Esophagus squamous epithelium (tissue), 5 donors: ENCODE measurements at places on chromosomes 6 and 20.

GRCh38 chr6:56091159-56091869 lies 156.1 kb downstream of the COL21A1 start:
- no peak overlapping the region for H3K4me3 ChIP-seq
- H3K4me1 ChIP-seq, result peaks cover 6% of the 10 kb centered on the region
- H3K27ac ChIP-seq, result no peak overlapping the region

GRCh38 chr6:44007818-44008621 lies 119.2 kb downstream of the MRPL14 start:
- H3K4me3 ChIP-seq, result no peak overlapping the region
- peaks cover 6% of the 10 kb centered on the region for H3K4me1 ChIP-seq
- H3K27me3 ChIP-seq, result no peaks in the 10 kb centered on the region
- no peak for DNase-seq
- no peaks in the 10 kb centered on the region for H3K36me3 ChIP-seq

DNA sequence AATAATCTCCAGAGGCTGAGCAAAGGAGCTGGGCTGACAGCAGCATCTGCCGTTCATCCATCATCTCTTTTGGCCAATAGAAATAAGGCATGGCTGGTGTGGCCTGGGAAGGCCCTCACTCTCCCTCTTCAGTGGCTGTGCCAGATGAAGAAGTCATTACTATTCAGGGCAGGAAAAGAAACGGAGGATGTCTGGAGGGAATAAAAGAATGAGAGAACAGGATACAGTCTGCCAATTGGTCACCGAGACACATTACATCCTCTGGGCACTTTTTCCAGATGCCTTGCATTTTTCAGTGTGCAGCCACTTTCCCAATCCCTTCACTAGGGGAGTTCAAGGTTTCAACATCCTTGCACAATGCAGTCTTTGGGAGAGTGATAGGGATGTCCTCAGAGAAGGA lies 32.2 kb upstream of the VGLL2 start:
- no peak overlapping the region for H3K4me3 ChIP-seq
- H3K27ac ChIP-seq, result no peak overlapping the region

GRCh38 chr6:19803331-19804204 lies 33.6 kb upstream of the ID4 start:
- no peaks in the 10 kb centered on the region for H3K4me1 ChIP-seq
- H3K27me3 ChIP-seq, result no peaks in the 10 kb centered on the region
- H3K36me3 ChIP-seq, result no peaks in the 10 kb centered on the region
- peak overlapping the region; percentile 49 for H3K4me3 ChIP-seq
- DNase-seq, result no peak

DNA sequence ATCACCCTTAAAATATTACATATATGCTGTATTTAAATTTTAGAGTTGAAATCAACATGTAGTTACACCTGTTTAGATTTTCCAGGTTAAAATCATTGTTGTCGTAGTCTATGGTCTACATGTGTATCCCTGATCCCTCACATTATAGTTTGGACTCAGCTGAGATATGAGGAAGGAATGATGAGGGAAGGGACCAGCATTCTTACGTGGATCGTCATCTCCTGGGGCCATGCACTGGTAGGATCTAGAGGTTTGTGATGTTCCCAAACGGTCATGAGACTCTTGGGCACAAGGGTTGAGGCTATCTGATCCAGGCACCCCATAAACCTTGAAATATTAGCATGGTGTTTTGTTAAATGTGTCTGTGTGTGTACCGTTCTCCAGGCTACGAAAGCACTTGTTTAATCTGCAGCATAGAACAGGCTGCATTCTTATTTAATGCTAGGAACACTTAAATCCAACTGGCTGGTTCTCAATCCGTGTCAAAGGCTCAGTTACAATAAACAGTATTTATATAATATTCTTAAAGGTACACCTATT lies 55.4 kb downstream of the IPCEF1 start:
- no peak for DNase-seq
- H3K4me3 ChIP-seq, result no peak overlapping the region
- no peak overlapping the region for H3K27ac ChIP-seq
- H3K27me3 ChIP-seq, result no peaks in the 10 kb centered on the region

GRCh38 chr20:61168605-61169004 lies 83.5 kb upstream of the CDH4 start:
- no peaks in the 10 kb centered on the region for H3K36me3 ChIP-seq
- H3K27me3 ChIP-seq, result no peaks in the 10 kb centered on the region
- no peak overlapping the region for H3K27ac ChIP-seq
- H3K4me1 ChIP-seq, result no peaks in the 10 kb centered on the region
- DNase-seq, result no peak

- no peak for DNase-seq
- H3K27me3 ChIP-seq, result no peaks in the 10 kb centered on the region
- H3K4me3 ChIP-seq, result no peak overlapping the region
- H3K36me3 ChIP-seq, result no peaks in the 10 kb centered on the region
Observed at GRCh38 chr20:29079769-29080690, 2177.4 kb upstream of the DEFB115 start.

DNA sequence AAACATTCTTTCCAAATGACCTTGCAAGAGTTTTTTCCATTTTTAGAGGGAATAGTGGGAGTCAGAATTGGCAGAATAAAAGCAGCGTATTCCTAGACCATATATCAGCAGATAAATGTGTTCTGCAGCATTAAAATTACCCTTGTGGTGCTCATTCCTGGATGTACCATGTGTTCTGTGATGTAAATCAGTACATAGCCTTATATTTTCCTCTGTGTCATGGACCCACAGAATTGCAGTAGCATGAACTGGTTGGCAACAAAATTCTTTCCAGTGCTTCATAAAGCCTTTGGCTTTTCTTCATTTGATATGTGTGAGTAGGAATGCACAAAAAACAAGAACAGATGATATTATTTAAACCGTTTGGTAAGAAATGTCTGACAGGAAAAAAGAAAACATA lies 32.5 kb downstream of the ANKEF1 start:
- H3K4me1 ChIP-seq, result no peaks in the 10 kb centered on the region
- no peak overlapping the region for H3K4me3 ChIP-seq
- no peak for DNase-seq
- no peak overlapping the region for H3K27ac ChIP-seq

GRCh38 chr6:162750776-162751175 lies 23.0 kb downstream of the PACRG start:
- DNase-seq, result no peak
- no peaks in the 10 kb centered on the region for H3K27me3 ChIP-seq
- no peak overlapping the region for H3K27ac ChIP-seq
- H3K4me1 ChIP-seq, result no peaks in the 10 kb centered on the region
- H3K4me3 ChIP-seq, result no peak overlapping the region
- H3K36me3 ChIP-seq, result no peaks in the 10 kb centered on the region

DNA sequence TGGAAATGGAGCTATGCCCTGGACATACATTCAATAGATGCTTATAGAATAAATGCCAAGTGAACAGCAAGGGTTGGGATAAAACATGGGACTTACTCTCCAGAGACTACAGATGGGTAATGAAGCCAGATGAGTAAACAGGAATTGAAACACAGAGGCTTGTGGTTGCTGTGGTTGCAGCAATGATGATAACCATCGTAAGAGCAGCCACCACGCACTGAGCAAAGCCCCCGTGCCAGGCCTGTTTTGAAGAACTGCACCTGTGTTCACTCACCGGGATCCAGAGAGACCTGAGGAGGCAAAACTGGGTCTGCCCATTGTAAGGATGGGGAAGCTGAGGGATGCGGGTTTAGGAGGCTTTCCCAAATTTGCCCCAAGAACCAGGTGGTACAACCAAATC lies 431.1 kb upstream of the CDH4 start:
- H3K4me1 ChIP-seq, result no peaks in the 10 kb centered on the region
- no peak for DNase-seq
- no peak overlapping the region for H3K4me3 ChIP-seq
- H3K36me3 ChIP-seq, result no peaks in the 10 kb centered on the region

DNA sequence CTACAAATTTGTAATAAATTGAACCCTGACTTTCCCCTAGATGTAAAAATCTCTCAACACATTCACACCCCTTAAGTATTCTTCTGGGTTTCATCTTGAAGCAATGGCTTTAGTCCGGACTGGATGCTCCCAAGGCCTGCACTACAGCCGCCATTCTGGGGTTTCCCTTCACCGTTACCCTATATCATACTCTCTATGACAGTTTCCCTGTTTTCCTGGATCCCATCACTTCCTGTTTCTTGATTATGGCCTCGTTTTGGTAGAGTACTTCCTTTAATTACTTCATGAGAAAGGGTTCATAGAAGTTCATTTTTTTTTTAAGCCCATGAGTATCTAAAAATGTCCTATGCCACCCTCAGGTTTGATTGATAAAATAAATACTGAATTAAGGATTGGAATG lies 11.7 kb downstream of the FIG4 start:
- H3K36me3 ChIP-seq, result no peaks in the 10 kb centered on the region
- no peaks in the 10 kb centered on the region for H3K27me3 ChIP-seq
- H3K4me3 ChIP-seq, result no peak overlapping the region
- no peaks in the 10 kb centered on the region for H3K4me1 ChIP-seq

DNA sequence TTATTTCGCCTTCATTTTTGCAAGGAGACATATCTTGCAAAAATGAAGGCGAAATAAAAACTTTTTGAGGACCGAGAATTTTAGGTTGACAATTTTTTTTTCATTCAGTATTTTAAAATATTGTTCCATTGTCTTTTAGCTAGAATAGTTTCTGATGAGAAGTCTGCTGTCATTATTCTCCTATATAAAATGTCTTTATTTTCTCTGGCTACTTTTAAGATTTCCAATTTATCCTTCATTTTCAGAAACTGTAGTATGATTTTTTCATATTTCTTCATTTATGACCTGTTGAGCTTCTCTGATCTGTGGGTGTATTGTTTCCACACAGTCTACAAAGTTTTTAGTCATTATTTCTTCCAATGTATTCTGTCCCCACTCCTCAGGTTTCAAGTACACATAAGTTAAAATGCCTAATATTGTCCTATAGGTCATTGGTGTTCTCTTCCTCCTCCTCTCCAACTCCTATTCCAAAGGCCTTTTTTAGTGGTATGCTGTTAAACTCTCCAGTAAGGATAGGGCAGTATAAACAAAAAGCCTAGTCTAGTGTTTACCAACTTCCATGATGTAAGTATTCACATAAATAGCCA lies 15.7 kb downstream of the AHI1 start:
- H3K4me1 ChIP-seq, result no peaks in the 10 kb centered on the region
- no peak overlapping the region for H3K27ac ChIP-seq
- no peak for DNase-seq
- H3K4me3 ChIP-seq, result no peak overlapping the region

DNA sequence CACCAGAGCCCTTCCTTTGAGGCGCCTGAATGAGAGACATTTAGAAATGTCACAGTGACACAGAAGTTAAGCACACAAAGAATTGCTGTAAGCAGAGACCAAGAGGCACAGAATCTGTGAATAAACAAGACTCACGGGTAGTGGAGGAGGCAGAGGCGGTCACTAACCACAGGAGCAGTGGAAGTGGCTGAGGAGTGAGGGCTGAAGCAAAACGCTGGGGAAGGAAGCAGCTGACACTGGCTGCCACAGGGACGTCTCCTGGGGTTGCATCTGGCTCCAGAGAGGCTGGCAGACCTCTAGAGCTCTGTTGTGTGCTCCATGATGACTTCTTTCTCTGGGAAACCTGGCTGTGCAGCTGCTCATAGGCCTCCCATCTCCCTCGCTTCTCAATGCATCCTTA lies 65.0 kb upstream of the SLC2A12 start:
- DNase-seq, result no peak
- no peaks in the 10 kb centered on the region for H3K36me3 ChIP-seq
- no peak overlapping the region for H3K4me3 ChIP-seq
- no peaks in the 10 kb centered on the region for H3K4me1 ChIP-seq
- H3K27ac ChIP-seq, result no peak overlapping the region
- no peaks in the 10 kb centered on the region for H3K27me3 ChIP-seq

DNA sequence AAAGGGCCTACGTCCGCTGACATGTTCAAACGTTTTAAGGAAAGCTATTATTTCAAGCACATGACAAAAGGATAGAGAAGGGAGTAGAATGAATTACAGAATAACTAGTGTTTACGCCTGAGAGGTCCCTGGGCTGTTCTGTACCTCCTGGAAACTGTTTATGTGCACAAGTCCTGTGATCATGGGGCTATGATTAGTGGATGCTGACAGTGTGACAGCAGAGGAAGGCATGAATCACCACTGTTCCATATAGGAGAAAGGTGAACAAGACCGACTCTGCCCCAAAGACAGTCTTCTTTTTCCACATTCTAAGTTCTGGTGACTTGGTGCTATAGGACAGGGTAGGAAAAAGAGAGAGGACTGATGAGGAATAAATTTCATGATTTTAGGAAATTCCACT lies 249.2 kb upstream of the PRDM1 start:
- no peak overlapping the region for H3K27ac ChIP-seq
- H3K36me3 ChIP-seq, result no peaks in the 10 kb centered on the region
- no peaks in the 10 kb centered on the region for H3K27me3 ChIP-seq

GRCh38 chr20:60078351-60079250 lies 120.4 kb downstream of the CDH26 start:
- H3K36me3 ChIP-seq, result no peaks in the 10 kb centered on the region
- H3K27me3 ChIP-seq, result peaks cover 5% of the 10 kb centered on the region
- no peaks in the 10 kb centered on the region for H3K4me1 ChIP-seq
- no peak for DNase-seq

GRCh38 chr6:26272171-26272637 lies 92.8 kb upstream of the BTN3A2 start:
- no peak for DNase-seq
- peak overlapping the region; percentile 52 for H3K4me3 ChIP-seq
- H3K27ac ChIP-seq, result peak overlapping the region; percentile 93
- no peaks in the 10 kb centered on the region for H3K27me3 ChIP-seq

- H3K27ac ChIP-seq, result no peak overlapping the region
- DNase-seq, result no peak
- H3K4me3 ChIP-seq, result no peak overlapping the region
- no peaks in the 10 kb centered on the region for H3K27me3 ChIP-seq
- H3K4me1 ChIP-seq, result no peaks in the 10 kb centered on the region
Observed at GRCh38 chr6:91824331-91824730, 1237.5 kb upstream of the MAP3K7 start.

- no peaks in the 10 kb centered on the region for H3K36me3 ChIP-seq
- no peak for DNase-seq
- no peak overlapping the region for H3K4me3 ChIP-seq
- H3K27ac ChIP-seq, result peak overlapping the region; percentile 75
- peaks cover 88% of the 10 kb centered on the region for H3K4me1 ChIP-seq
- no peaks in the 10 kb centered on the region for H3K27me3 ChIP-seq
Observed at GRCh38 chr6:2982426-2983117, 11.2 kb upstream of the SERPINB6 start.

DNA sequence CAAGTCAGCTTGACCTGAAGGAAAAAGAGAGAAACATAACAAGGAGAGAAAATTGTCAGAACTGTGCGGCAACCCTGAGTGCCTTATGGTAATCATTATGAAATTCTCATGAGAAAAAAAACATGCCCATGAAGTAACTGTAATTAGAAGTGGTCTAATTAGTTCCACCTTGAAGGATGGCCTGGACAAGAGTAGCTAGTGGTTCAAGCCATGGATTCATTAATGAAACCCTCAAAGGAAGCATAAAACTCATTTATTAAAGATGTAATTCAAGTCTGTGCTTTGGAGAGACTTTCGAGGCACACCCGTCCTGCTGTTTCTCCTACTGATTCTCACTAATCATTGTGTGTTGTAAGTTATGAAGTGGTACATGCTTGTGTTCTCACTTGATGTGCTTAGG lies 160.2 kb downstream of the PHF3 start:
- no peaks in the 10 kb centered on the region for H3K27me3 ChIP-seq
- no peaks in the 10 kb centered on the region for H3K36me3 ChIP-seq
- no peaks in the 10 kb centered on the region for H3K4me1 ChIP-seq
